Osteoblast (primary cell): ENCODE measurements at places on chromosomes 4 and X. TPM values are rescaled to one million over a fixed set of nuclear protein-coding genes. Genes with fewer than 3 reads are reported as not detected.
A peak's percentile ranks its signal among the peaks of the same experiment; 100 is the strongest.

UGT2B28 gene
- total RNA-seq = not detected in 2 replicates

GRCh38 chr4:168374772-168375523 is 56.4 kb upstream of the DDX60 start:
- no peak for DNase-seq

DNA sequence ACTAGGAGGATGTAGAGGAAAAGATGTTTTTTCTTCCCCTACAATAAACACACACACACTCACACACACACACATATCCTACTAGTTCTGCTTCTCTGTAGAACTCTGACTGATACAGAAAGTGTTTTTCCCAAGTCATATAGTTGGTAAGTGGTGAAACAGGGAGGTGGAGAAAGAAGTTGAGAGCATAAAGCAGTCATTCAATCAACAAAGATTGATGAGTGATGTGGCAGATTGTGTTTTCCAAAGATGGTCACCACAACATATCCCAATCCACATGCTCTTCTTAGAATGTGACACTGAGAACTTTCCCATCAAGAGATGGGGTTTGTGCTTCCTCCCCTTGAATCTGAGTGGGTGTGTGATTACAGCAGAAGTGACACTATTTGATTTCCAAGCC is 123.4 kb upstream of the ATP6AP2 start:
- no peak for DNase-seq

GRCh38 chr4:8742546-8742945 is 129.1 kb downstream of the HMX1 start:
- DNase-seq = no peak

- DNase-seq = no peak
Measured at GRCh38 chrX:65528293-65528692, 6.3 kb downstream of the LAS1L start.

DNA sequence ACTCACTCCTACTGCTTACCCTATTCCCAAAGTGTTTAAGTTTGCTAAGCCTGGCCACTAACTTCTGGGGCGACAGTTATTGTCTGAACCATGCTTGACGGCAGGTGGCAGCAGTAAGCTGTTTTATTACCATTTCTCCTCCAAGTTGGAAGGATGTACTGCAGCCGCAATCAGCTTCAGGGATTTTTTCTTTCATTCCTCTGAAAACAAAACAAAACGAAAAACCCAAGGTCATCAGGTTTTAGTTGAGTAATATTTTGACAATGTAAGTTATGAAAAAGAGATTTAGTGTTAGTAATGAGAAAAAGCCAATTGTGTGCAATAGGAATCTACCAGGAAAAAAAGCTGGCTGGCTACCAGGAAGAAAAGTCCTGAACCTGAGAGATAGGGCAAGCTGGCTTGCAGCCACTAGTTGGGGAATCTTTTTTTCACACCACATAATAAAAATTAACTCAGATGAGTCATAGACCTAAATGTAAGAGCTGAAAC is 13.2 kb upstream of the RAB9B start:
- DNase-seq = peak; percentile 53
